Parietal lobe (tissue), 2 donors: ENCODE measurements at places on chromosomes 1 and 21. TPM values are rescaled to one million over a fixed set of nuclear protein-coding genes. Genes with fewer than 3 reads are reported as not detected.

The TSPAN1 gene
- not detected for total RNA-seq

The CADM3 gene
- 148 TPM for total RNA-seq

The HAPLN2 gene
- total RNA-seq, result 1.3 TPM

The LIN28A gene
- not detected for total RNA-seq

The NMNAT2 gene
- 73.2 TPM for total RNA-seq

The SERPINC1 gene
- total RNA-seq, result not detected

The KCND3 gene
- 17.5 TPM for total RNA-seq

The PROK1 gene
- not detected for total RNA-seq

The PIP5K1A gene
- 95.8 TPM for total RNA-seq

The FCGR3B gene
- 0.63 TPM for total RNA-seq

The SHISA4 gene
- total RNA-seq, result 15.7 TPM

The GPATCH4 gene
- 20.7 TPM for total RNA-seq

The TMEM269 gene
- total RNA-seq, result 0.94 TPM

The APOBEC4 gene
- total RNA-seq, result not detected

The TUFT1 gene
- 5.9 TPM for total RNA-seq

The OR6K6 gene
- total RNA-seq, result not detected

The CATSPERE gene
- total RNA-seq, result 0.94 TPM

The DPH2 gene
- total RNA-seq, result 18.8 TPM

The ZNHIT6 gene
- 16.9 TPM for total RNA-seq

The AUNIP gene
- total RNA-seq, result 1.3 TPM

The GUCA2A gene
- total RNA-seq, result not detected

The OPTC gene
- total RNA-seq, result not detected

The GBP4 gene
- 1.3 TPM for total RNA-seq

The TP73 gene
- total RNA-seq, result 0.31 TPM

The AKR7A3 gene
- total RNA-seq, result 2.5 TPM

The KIAA0040 gene
- total RNA-seq, result 1.3 TPM

The LPAR3 gene
- not detected for total RNA-seq

The DDX20 gene
- 23.8 TPM for total RNA-seq

The TLR5 gene
- 0.63 TPM for total RNA-seq

The REG4 gene
- not detected for total RNA-seq

The LAX1 gene
- not detected for total RNA-seq

The TRABD2B gene
- not detected for total RNA-seq

The FAM72D gene
- total RNA-seq, result 1.3 TPM

The RPS8 gene
- 1,121 TPM for total RNA-seq
